Ascending aorta (tissue), 2 donors: ENCODE measurements at places on chromosomes 13 and 19. TPM values are rescaled to one million over a fixed set of nuclear protein-coding genes. Genes with fewer than 3 reads are reported as not detected.

- no peak for DNase-seq
Measured at GRCh38 chr13:39451301-39451700, 151.7 kb downstream of the LHFPL6 start.

DNA sequence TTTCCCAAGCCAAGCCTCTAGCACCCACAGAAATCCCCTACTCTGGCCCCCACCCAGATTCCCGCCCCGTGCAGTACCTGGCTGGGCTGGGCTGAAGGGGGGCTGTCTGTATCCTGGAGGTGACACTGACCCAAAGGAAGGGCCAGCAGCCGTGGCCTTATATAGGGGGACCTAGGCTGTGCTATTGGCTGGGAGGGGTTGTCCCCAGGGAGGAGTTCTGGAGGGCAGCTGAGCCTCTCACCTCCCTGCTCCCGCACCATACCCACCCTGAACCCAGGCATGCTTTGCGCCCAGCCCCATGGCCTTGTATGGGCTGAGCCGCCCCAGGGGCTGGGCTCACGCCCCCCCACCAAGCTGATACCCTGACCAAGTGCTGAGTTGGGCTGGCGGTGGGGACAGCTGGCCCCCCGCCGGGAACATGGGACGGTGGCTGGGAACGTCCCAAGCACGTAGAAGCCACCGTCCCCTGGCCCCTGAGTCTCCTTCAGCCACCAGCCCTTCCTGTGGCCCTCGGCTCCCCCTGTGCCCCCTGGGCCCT, at the start of gene CKM:
CKM (minus strand) TSS at position 132 of the 538 bp plus-strand sequence. CDS start 3,162 bp downstream, outside the sequence.
- DNase-seq = no peak

Gene BLVRB
- 295 TPM for total RNA-seq

DNA sequence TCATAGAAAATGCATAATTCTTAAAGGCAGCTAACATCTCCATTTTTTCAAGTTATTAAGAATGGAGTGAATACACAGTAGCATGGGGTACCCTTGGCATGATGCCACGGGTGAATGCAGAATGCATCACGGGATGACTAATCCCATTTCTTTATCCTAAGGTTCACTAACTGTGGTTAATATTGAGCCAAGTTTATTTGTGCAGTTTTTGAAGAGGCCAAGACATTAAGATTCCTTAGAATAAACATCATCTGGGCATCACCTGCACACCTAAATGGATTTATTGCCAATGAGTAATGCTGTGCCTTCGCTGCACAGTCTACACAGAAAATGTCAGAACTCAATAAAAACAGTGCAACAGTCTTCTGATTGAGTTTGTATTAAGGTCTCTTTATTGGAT, 333.1 kb downstream of the GPC6 start:
- no peak for DNase-seq

- DNase-seq = no peak
Measured at GRCh38 chr19:43640424-43640757, 741 bp upstream of the CADM4 start.
